ENCODE measurements at places on chromosomes 12 and 14. TPM values are rescaled to one million over a fixed set of nuclear protein-coding genes. Genes with fewer than 3 reads are reported as not detected.

The DTX3 gene
- 40.6 TPM for total RNA-seq

The TUBA1B gene
- total RNA-seq: 4,423 TPM

The TMBIM4 gene
- total RNA-seq: 70.6 TPM

The ESRRB gene
- total RNA-seq: not detected

The SLC8A3 gene
- 0.13 TPM for total RNA-seq

The TAS2R19 gene
- total RNA-seq: 2.7 TPM

The FOXA1 gene
- 0.16 TPM for total RNA-seq

The SPX gene
- total RNA-seq: 6.5 TPM

The LLPH gene
- total RNA-seq: 6.2 TPM

The ZCCHC8 gene
- 11.7 TPM for total RNA-seq

The WNT1 gene
- not detected for total RNA-seq

The CLEC6A gene
- not detected for total RNA-seq

The MEG3 gene
- total RNA-seq: 69.5 TPM

The SERPINA3 gene
- total RNA-seq: 0.16 TPM

The SCYL2 gene
- 22.6 TPM for total RNA-seq

The SYNE3 gene
- total RNA-seq: 1.1 TPM

The TRIM9 gene
- total RNA-seq: 0.16 TPM

The C14orf180 gene
- total RNA-seq: not detected

The SSPN gene
- total RNA-seq: 2.3 TPM

The HRK gene
- total RNA-seq: under 0.01 TPM

The C1S gene
- 0.49 TPM for total RNA-seq

The MAP3K9 gene
- total RNA-seq: 9.8 TPM

The TMEM119 gene
- 2.7 TPM for total RNA-seq

The LRIG3 gene
- total RNA-seq: 60.8 TPM

The ERH gene
- 124 TPM for total RNA-seq

The ZFP36L1 gene
- 276 TPM for total RNA-seq

The DCAF4 gene
- total RNA-seq: 13.7 TPM

The NKX2-1 gene
- total RNA-seq: not detected

The CDK2 gene
- total RNA-seq: 11.2 TPM

The CRIP1 gene
- total RNA-seq: 15.2 TPM

The OASL gene
- total RNA-seq: 0.25 TPM

The TGFB3 gene
- 1.1 TPM for total RNA-seq

The SOAT2 gene
- not detected for total RNA-seq

The OTOGL gene
- total RNA-seq: not detected

The CLEC12A gene
- total RNA-seq: not detected
